Endothelial cell of umbilical vein (primary cell): ENCODE measurements at places on chromosomes 5 and 9.

GRCh38 chr5:39870137-39870536, 445.4 kb upstream of the DAB2 start:
- DNase-seq, result no peak

DNA sequence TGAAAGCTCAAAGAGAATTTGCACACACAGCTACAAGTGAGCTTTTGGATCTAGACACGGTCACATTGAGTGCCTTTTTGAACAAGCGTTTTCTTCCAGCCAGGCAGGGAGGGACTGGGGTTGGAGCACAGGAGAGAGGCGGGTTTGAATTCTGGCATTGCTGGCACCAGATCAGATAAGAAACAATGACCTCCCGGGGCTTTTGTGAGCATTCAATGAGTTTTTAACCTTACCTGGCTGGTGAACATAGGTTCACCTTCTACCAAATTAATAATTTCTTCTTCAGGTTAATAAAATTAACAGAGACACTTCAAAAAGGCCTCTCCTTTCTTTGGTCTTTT, 312.9 kb upstream of the MSX2 start:
- DNase-seq, result no peak

DNA sequence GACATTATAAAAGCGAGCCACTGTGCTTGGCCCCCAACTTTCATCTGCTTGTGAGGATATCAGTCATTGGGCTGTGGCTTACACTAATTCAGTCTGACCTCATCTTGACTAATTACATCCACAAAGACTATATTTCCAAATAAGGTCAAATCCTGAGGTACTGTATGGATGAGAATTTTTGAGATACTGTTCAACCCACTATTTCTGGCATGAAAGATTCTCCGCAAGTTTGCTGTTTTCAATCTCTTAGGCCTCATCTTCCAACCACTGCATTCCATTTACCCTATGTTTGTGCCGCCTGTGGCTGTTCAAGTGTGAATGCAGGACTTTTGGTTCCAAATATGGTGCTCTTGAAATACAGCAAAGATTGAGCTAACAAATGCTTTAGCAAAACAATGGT, 400.9 kb upstream of the SGCD start:
- no peak for DNase-seq

DNA sequence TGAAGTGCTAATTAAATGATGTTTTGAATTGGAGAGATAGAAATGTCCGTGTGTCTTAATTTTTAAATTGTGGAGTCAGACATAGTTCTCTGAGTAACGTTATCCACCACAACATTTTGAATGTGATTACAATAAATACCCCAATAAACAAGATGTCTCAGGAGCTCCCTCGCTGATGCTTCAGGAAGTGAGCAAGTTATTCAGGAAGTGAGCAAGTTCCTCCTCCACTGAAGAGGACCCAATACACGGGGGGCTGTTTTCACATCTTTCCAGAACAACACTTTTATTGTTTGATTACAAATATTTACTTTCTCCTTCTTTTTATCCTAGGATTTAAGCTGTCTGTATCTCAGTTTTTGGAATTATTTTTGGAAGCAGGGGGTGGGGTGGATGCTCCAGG, 363.8 kb downstream of the LRRC70 start:
- DNase-seq, result peak; percentile 29

- peak; percentile 79 for DNase-seq
Observed at GRCh38 chr5:16924206-16924605, 11.9 kb downstream of the MYO10 start.

GRCh38 chr9:21078702-21079101, 960 bp upstream of the IFNB1 start:
- no peak for DNase-seq

GRCh38 chr9:94952565-94953373, 226.3 kb downstream of the AOPEP start:
- peak; percentile 89 for DNase-seq

DNA sequence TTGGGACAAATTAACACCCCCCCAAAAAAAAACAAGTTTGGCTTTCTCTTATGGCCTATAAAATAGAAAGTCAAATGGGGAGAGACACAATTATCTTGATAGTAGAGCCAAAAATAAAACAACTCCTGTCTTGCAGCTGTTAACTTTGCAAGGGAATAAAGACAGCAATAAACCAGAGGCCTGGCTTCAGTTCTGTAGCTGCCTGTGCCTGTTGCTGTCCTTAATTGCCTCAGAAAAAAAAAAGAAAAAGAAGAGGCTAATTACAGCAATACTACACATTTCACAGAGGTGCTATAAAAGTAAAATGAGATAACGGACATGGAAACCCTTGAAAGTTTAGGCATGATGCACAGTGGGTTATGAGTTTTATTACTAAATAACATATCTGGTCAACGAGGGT, 170.7 kb upstream of the IRX1 start:
- no peak for DNase-seq

GRCh38 chr5:119355244-119355638, 578 bp upstream of the TNFAIP8 start:
- no peak for DNase-seq

- DNase-seq, result no peak
Observed at GRCh38 chr5:42791151-42791550, 20.5 kb downstream of the SELENOP start.

DNA sequence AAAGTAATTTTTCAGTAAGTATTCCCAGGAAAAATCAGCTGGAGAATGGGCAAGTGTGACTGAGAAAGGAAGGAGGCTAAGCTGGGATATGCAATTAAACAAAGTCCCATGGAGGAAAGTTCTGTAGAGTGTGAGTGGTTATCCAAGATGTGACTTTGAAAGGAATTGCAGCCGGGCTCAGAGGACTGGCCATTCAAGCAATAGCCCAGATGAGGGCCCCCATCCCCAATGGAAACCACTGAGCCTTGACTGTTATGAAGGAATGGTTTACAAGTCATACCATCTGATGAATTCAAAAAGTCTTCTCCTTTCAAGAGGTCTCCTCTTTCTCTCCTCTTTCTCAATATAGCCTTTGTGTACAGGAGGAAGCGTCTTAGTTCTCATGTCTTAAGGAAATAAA, 6.5 kb downstream of the LVRN start:
- no peak for DNase-seq

DNA sequence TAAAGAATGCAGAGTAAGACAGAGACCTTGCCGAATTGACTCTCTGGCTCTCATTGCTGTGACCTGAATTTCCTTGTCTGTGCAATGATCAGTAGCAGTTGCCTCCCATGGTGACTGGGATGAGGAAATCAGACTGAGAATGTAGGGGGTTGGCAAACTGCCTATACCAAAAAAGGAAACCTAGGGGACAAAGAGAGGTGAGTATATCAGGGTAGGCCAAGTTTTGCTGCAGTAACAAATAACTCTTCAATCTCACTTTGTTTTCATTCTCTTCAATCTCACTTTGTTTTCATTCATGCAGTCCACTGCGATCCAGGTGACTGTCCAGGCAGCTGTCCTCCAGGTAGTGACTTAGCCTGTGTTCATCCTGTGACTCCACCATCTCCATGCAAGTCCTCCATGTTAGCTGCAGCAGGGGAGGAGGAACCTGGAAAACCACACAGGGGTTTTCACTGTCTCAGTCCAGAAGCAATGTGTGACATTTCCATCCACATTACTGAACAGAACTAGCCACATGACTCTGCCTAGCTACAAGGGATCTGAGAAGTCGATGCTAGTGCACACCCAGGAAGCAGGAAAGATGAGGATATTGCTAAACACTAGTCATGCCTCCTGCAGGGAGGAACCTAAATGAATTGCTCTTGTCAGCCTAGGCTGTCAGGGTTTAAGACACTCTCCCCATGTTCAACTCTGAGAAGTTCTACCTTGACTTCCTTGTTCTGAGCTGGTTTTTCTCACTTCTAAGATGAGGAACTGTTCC, 26.0 kb downstream of the TMEM174 start:
- no peak for DNase-seq

GRCh38 chr9:113695440-113695851, 180.7 kb upstream of the ZNF618 start:
- no peak for DNase-seq
